B cell (primary cell): ENCODE measurements at places on chromosomes 7 and 10.

GRCh38 chr7:29328045-29328444 lies 133.5 kb downstream of the CHN2 start:
- no peak for DNase-seq
- H3K4me1 ChIP-seq, result no peaks in the 10 kb centered on the region
- no peak overlapping the region for H3K4me3 ChIP-seq
- no peak overlapping the region for H3K27ac ChIP-seq
- no peaks in the 10 kb centered on the region for H3K27me3 ChIP-seq

DNA sequence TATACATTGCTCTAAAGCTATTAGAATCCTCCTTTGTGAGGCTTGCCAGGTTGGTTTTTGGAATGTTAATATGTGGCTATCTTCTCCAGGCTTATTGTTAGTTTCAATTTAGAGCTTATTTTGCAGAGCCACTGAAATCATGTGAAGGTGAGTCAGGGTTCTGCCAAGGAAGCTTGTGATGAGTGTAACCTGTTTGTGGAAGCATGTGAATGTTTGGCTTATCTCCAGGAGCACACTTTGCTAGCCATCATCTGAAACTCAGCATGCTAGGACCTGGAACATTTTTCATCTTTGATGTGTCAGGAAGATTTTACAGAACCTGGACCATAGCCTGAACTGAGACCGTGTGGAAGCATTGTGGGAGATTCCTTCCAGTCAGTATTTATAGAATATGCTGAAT lies 197.3 kb downstream of the PPP1R9A start:
- H3K27me3 ChIP-seq, result no peaks in the 10 kb centered on the region
- no peak overlapping the region for H3K27ac ChIP-seq
- no peaks in the 10 kb centered on the region for H3K4me1 ChIP-seq
- DNase-seq, result no peak

DNA sequence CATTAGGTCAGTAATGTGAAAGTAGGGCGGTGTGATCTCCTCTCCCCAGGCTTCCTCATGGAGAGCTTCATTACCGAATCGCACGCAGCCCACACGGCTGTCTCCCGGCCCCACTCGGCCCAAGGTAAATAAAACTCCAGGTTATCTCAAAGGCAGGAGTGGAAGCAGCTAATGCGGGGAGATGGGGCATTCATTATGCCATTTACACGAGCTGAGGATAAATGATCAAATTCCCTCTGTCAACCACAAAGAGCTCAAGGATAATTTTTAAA lies 93.5 kb downstream of the ADARB2 start:
- no peaks in the 10 kb centered on the region for H3K27me3 ChIP-seq
- no peak for DNase-seq
- H3K4me1 ChIP-seq, result peaks cover 7% of the 10 kb centered on the region
- no peak overlapping the region for H3K27ac ChIP-seq
- no peak overlapping the region for H3K4me3 ChIP-seq

- H3K27ac ChIP-seq, result peak overlapping the region; percentile 73
- peaks cover 10% of the 10 kb centered on the region for H3K4me1 ChIP-seq
- DNase-seq, result peak; percentile 51
- no peak overlapping the region for H3K4me3 ChIP-seq
These were observed 125.7 kb downstream of the ZMYND11 start for GRCh38 chr10:260819-261429.

DNA sequence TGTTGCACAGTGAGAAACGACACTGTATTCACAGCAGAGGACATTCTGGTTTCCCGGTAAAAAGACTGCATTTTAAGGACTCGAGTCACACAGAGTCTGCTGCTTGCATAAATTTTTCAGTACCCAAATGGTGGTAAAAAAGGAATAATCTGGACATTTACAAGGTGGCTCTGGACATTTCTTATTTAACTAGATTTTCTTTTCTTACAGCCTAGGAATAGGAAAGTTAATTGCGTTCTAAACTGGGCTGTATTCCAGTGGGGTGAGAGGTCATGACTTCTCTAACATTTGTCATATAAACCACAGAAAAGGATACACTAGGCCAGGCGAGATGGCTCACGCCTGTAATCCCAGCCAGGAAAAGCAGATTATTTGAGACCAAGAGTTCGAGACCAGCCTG lies 237.5 kb upstream of the KLF6 start:
- H3K36me3 ChIP-seq, result no peaks in the 10 kb centered on the region
- no peak for DNase-seq
- no peak overlapping the region for H3K4me3 ChIP-seq

DNA sequence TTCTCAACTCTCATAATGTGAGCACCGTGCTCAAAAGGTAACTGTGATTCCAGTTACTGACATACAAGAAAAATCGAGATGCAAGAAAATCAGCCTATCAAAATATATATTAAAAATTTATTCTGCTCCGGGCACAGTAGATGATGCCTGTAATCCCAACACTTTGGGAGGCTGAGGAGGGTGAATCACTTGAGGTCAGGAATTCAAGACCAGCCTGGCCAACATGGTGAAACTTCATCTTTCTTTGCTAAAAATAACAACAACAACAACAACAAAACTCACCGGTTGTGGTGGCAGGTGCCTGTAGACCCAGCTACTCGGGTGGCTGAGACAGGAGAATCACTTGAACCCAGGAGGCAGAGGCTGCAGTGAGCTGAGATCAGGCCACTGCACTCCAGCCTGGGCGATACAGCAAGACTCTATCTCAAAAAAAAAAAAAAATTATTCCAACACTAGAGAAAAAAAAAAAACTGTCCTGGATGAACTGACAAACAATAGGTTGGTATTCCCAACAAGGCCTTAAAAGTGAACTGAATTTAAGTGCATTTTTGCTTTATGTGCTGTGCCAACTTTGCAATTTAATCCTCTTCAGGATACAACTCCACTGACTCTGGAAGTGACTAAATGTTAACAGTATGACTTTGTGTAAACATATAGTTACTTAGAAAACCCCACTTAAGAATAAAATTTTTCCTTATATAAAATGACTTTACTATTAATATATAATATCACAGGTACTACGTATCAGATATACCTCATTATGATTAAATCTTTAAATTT lies 51.1 kb downstream of the JMJD1C start:
- H3K4me3 ChIP-seq, result no peak overlapping the region
- no peaks in the 10 kb centered on the region for H3K27me3 ChIP-seq
- DNase-seq, result no peak
- H3K4me1 ChIP-seq, result peaks cover 7% of the 10 kb centered on the region
